ENCODE measurements at places on chromosomes 5 and 9.

GRCh38 chr5:122179701-122180100 lies 50.4 kb downstream of the ZNF474 start:
- DNase-seq, result no peak

DNA sequence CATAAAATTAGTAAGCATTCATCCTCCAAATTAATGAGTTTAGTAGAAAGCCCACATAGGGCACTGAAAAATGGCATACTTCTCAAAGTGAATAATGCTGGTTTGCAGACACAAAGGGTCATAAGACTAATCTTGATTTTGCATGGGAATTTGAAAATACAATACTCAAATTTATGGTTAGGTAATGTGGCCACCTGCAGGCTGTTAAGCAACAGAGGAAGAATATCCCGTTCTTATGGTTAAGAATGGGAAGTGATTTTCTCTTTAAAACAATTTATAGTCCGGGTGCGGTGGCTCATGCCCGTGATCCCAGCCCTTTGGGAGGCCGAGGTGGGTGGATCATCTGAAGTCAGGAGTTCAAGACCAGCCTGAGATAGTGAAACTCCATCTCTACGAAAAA lies 9.4 kb upstream of the PLCXD3 start:
- no peak for DNase-seq

GRCh38 chr9:135002802-135003201 lies 84.7 kb upstream of the OLFM1 start:
- no peak for DNase-seq

DNA sequence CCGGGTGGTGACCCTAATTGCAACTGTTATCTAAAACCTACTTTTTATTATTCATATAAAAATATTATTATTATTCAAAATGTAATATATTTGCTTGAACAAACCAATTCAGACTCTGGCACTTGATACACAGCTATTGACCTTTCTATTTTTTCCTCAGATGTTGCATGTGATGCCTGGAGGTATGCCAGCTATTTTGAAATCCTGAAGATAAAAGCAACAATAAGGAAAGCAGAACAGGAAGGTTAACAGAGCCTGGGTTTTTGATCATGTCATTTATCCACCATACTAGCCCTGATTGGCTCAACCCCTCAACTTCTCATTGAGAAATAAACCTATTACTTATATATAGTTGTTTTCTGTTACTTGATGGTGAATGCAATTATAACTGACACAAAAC lies 340.9 kb upstream of the KIF2A start:
- DNase-seq, result no peak

DNA sequence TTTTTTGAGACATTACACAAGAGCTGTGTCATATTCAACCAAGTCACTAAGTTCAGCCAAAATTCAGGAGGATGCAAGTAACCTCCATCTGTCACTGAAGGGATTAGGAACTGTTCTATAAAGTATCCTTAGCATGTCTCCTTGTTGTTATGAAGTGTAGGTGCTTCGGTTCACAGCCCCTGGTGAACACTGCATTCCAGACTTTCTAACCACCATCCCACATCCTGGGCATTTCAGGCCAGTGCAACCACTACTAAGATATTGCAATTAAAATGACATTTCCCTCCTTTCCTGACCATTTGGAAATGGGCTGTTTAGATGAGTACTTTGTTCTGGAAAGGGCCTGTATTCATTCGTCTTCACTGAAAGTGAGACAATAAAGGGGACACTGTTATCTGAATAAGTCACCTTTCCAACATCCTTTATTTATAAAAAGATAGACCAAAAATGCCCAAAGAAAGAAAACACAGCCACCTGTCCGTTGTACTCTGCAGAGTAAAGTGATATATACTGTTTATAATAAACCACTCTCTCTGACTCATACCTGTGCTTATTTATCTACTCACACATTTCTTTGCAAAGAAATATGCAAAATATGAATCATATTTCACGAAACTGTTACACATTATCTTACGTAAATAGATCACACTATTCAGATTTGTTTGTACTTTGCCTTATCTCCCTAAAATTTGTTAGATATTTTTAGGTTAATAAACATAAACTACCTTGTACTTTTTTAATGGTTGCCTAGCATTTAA lies 861.9 kb downstream of the CDH18 start:
- no peak for DNase-seq

- DNase-seq, result no peak
Measured at GRCh38 chr5:4097199-4097598, 501.6 kb downstream of the IRX1 start.

Data from kidney (tissue), 22 donors.